ENCODE measurements at places on chromosomes 6 and 20.

- no peak for DNase-seq
These were observed 164.9 kb downstream of the JARID2 start for GRCh38 chr6:15410752-15411151.

DNA sequence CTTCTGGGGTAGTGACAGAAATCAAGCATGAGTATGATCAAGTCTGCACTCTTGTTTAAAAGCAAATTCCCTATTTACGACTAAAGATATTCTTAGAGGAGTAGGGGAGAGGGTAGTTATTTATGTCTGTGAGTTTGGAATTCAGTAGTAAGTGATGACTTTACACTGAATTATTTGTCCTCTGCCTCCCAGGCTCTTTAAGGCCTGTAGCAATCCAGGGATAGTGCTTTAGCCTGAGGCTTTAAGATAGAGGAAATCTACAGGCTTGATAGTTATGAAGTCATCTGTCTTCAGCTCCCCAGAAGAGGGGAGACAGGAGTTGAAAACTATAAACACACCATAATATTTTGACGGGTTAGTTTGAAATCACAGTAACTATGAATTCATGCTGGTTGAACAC, 664.5 kb downstream of the EPM2A start:
- no peak for DNase-seq

GRCh38 chr6:34195726-34196115, 41.0 kb upstream of the HMGA1 start:
- no peak for DNase-seq

DNA sequence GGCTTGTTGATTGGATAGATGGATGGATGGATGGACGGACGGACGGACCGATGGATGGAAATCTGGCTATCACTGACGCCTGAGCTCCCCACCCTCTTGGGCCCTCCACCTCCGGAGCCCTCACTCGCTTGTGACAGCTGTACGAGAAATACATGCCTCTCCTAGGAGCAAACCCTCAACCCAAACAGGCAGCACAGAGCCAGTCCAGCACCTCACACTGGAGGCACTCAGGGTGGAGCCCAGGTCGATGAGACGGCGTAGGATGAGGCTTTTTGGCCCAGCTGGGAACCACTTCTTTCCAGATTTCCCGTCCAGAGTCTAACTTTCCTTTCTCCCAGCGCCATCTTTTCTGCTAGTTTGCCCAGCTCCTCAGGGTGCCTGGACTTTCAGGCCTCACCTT, 2.7 kb upstream of the LY6G5C start:
- DNase-seq = no peak

DNA sequence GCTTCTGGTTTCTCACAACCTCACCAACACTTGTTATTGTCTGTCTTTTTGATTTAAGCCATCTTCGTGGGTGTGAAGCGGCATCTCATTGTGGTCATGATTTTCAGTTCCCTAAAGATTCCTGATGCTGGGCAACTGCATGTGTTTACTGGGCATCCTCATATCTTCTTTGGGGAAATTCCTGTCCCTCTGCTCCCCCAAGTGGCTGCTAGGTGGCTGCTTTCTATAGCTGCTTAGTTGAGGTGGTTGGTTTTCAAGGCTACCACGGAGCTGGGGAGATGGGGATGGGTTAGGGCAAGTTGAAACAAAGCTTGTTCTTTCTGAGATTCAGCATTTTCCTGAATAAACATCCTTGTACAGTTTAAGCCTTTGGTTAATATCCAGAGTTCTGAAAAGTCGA, 403.9 kb upstream of the SULF2 start:
- DNase-seq = peak; percentile 83

GRCh38 chr6:163409712-163410111, 4.8 kb upstream of the QKI start:
- no peak for DNase-seq

DNA sequence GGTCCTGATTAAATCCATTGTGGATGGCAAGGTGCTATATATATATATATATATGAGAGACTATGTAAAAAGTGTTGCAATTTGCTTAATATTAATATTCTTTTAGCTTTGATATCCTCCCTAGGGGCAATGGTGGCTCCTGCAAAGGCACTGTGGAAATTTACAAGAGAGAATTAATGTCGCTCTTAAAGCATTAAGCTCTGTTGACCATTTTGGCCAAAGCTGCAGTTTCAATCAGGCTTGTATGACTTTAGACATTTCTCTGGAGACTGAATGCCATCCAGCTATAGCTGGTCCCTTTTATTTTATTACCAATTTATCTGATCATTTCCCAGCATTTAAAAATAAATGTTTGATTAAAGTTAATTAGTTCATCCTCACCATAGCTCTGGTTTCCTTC, 155.3 kb downstream of the JARID2 start:
- no peak for DNase-seq

DNA sequence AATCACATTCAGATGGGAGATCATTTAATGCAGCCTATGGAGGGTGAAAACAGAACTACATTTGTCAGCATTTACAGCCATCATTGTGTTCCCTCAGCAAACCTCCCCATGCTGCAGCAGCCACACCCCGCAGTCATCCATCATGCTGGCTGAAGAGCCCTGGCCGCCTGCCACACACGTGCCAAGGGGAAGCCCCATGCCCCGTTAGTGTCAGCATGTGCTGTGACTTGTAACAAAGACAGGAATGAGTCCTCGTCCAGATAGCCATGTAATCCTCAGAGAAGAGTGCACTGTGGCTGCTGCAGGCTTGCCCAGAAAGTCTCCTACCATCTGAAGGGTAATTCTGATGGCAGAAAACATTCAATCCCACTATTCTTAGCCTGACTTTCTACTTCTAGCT, 1097.8 kb downstream of the KIF16B start:
- DNase-seq = peak; percentile 21

GRCh38 chr6:118981884-118982574, 47.1 kb upstream of the MCM9 start:
- DNase-seq = no peak

- DNase-seq = no peak
These were observed 175.5 kb downstream of the BCAS1 start for GRCh38 chr20:53894707-53895384.

GRCh38 chr6:16007146-16007545, 121.7 kb upstream of the MYLIP start:
- no peak for DNase-seq
